ENCODE measurements at places on chromosomes 2 and 18.

DNA sequence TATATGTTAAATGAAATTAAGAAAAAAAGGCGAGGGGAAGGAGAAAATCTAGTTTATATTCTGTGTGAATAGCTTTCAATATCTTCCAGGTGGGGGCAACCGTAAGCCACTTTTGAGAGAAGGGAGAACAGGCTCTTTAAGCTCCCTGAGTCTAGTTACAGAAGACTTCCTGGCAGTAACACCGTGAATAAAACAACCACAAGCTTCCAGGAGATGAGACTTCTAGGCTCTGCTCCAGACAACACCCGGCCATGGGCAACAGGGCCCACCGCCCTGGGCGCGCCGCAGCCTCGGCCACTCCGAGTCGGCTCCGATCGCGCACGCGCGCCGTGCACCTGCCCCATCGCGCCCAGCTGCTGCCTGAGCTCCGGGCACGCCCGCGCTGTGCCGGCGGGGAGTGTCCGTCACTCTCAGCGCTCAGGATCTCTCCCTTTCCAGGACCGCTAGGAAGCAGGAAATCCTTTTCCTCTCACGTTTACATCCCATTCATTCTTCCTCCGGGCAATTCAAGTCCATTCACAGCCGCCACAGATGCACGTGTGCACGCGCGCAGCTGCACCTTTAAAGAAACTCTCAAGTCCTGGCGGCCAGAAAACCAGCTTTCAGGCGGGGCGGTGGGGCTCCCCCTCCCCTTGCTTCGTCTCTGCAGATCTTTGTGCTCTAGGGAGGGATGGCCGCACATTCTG, 19.4 kb upstream of the PAX3 start:
- DNase-seq = peak; percentile 73

DNA sequence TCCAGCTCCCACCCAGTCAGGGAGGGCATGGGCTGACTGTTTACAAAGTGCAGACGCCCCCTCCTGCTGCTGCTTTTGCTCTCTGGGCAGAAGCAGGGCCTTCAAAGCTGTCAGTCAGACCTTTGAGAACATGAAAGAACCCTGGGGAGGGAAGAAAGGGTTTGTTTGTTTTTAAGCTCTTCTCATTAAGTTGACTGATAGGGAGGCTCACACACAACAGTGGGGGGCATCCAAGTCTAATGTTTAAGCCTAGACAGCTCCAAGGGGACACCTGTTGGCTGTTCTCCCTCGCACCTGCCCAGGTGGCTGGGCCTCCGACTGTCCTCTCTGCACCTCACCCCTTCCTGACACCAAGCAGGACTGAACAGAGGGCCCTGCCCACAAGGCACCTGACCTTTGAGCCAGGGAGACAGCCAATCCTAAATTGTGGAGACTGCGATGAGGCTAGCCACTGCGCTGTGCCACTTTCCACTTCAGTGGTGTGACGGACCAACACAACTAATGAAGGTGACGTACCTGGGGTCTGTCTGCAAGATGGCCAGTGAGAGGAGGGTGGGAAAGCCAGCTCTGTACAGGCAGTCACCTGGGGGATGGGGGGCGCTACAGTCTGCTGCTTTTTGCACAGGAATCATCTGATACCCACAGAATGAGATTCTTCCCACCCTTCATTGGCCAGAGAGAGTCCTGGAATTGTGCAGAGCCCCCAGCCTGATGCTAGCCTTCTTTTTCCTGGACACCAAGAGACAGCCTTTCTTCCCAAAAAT, 16.3 kb downstream of the ST6GAL2 start:
- DNase-seq = peak; percentile 90

- no peak for DNase-seq
These were observed 187.8 kb upstream of the COL3A1 start for GRCh38 chr2:188786368-188786841.

GRCh38 chr18:24545651-24546050, 85.2 kb downstream of the HRH4 start:
- no peak for DNase-seq

DNA sequence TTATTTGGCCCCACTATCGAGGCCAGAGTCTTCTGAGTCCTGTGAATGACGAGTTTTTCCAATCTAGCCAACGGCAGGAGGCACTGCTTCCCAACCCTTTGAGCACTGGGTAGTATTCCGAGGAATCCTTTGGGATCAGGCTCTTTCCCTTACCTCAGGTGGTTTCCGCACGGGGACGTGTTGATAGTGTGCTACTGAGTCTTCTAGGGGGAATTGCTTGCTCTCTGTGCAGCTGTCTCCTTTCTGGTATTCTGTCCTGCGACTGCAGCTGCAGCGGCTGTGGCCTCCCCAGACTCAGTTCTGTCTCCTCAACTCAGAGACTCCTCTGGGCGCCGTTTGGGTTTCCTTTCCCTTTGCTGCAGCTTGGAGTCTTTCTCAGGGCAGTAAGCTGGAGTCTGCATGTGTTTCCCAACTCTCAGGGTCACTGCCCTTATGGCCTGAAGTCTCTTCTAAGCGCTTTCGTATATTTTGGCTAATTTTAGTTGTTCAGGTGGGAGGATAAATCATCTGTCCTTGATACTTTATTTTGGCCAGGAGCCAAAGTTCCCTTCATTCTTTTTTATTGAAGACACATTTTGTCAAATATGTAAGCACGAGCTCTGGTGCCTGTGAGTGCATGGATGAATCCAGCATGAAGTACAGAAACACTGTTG, 118.4 kb downstream of the MAP4K4 start:
- DNase-seq = no peak

- DNase-seq = no peak
These were observed 89.6 kb downstream of the BCL2 start for GRCh38 chr18:63229971-63230370.

DNA sequence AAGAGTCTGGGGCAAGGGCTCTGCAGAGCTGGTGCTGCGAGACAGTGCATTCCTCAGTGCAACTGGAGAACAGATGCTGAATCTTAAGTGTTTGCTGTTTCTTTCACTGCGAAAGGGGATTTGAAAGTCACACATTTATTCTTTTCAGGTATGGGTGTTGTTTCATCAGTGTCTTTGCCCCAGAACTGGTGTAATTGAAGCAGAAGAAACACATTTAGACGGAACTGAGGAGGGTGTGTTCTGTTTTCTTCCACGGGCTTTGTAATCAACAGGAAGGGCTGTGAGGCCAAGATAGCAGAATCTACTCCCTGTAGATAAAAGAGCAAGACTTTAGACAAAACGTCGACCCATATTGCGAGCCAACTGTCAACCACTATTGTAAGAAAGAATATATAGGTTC, 151.9 kb downstream of the EPHA4 start:
- no peak for DNase-seq

DNA sequence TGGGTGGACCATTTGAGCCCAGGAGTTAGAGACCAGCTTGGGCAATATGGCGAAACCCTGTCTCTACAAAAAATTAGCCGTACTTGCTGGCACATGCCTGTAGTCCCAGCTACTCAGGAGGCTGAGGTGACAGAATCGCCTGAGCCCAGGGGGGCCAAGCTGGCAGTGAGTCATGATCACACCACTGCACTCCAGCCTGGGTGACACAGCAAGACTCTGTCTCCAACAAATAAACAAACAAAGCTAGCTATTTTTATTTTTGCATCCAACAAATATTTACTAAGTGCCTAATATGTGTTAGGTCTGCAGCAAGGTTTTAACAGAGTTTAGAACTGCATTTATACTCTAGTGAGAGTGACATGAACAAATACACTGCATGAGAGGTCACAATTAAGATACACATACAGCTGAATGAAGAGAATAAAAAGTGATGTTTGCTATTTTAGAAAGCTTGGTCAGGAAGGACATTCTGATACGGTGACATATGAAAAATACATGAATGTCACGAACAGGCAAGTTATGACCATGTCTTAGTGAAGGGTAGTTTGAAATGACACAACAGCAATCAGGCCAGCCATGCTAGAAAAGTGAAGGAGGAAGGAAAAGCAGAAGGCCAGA, 83.2 kb upstream of the FRZB start:
- DNase-seq = no peak

DNA sequence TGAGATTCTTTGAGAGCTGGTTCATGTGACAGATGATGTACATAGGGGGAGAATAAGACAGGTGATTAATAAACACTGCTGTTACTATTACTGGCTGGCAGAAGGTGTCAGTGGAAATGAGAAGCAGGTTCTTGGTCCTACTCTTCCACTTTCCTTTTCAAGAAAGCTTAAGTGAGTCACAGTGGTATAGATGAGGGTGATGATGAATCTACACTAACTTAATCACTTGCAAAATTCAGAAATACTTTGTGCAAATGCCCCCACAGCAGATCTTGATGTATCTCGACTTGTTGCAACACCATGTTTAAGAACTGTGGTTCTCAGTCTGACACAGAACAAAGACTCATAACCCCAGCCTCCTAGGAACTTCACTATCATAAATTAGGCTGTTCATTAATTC, 35.9 kb upstream of the MGAT5 start:
- DNase-seq = no peak

- no peak for DNase-seq
These were observed 708.6 kb downstream of the CCDC85A start for GRCh38 chr2:56892382-56892781.

DNA sequence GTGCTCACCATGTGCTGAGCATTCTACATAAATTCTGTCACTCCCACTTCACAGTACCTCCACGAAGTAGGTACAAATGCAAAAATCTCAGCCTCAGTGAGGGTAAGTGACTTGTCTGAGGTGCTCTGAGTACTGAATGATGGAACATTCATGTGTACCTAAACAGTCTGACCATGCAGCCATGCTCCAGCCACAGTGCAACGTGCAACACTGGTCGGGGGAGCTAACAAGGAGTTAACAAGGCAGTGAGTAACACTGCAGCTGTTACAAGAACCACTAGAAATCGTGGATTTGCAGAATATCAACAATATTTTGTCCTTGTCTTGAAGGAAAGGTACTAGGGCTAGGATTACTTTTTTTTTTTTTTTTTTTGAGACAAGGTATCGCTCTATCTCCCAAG, 36.6 kb upstream of the NDUFV2 start:
- DNase-seq = no peak

DNA sequence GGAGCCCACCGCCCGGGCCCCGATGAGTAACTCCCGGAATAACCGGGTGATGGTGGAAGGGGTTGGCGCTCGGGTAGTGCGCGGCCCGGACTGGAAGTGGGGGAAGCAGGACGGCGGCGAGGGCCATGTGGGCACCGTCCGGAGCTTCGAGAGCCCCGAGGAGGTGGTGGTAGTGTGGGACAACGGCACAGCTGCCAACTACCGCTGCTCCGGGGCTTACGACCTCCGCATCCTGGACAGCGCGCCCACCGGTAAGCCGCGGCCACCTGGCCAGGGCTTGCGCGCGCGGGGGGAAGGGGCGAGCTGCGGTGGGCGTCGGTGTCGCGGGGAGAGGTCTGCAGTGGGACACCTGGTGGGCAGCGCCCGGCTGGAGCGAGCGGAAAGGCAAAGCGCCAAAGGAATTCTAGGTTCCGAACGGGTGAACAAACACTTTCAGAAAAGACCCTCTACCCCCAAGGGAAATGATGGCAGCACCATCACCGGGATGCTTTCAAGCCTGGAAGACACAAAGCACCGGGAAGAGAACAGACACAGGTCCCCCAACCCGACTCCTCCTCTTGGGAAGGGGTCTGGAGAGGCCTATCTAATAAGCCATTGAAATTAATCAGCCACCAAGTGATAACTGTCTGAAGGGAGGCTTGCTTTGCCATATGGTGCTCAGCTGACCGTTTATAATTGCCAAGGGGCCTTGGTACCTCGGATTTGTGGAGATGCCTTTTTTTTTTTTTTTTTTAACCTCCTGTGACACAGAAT, 1.1 kb downstream of the MIB1 start:
- peak; percentile 21 for DNase-seq

DNA sequence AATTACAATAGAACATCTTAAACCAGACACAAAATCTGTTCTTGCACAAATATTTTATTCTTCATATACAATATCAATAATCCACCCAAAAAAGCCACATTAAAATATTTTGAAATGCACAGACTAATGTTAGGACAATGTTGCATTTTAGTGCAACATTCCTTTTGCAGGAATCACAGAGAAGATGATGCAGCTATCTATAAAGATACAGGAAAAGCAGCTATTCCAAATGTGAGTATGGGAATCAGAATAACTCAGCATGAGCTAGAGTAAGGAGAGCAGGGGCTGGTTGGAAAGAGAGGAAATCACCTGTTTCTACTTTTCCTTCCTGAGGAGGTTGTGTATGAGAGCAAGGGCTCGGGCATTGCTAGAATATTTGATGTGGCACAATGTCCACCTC, 4.8 kb downstream of the C2orf66 start:
- DNase-seq = no peak

DNA sequence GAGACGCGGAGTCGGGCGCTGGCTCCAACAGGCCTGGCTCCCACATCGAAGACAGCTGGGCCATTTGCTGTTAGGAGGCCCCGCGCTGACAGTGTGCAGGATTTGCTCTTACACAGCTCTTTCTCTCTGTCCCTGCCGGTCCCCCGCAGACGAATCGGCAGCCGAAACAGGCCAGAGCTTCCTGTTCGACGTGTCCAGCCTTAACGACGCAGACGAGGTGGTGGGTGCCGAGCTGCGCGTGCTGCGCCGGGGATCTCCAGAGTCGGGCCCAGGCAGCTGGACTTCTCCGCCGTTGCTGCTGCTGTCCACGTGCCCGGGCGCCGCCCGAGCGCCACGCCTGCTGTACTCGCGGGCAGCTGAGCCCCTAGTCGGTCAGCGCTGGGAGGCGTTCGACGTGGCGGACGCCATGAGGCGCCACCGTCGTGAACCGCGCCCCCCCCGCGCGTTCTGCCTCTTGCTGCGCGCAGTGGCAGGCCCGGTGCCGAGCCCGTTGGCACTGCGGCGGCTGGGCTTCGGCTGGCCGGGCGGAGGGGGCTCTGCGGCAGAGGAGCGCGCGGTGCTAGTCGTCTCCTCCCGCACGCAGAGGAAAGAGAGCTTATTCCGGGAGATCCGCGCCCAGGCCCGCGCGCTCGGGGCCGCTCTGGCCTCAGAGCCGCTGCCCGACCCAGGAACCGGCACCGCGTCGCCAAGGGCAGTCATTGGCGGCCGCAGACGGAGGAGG, 3.5 kb downstream of the GDF7 start:
- no peak for DNase-seq

- no peak for DNase-seq
These were observed 11.6 kb downstream of the SRSF7 start for GRCh38 chr2:38739524-38739923.

DNA sequence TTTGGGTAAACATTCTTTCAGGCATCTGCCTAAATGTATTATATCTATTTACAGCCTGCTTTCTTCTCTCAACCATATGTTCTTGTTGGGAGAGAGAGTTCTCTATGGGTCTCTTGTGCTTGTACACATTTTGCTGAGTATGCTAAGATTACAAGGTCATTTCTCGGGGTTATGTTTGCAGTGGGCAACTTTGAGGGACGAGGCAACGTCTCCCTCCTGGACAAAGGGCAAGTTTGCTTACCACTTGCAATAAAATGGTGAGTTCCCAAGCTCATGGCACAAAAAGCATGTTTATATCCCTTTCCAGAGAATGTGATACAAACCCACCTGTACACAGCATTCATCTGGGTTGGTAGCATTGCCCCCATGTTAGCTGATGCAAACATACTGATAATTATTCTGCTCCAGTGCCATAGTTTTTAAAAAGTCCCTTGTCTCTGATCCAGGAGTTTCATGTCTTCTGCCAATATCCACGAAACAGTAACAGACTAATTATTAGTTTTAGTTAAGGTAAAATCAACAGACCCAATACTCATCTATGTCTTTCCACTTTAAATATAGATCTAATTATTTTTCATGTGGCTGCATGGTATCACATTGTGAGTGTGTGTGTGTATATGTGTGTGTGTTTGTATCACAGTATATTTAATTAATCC, 84.2 kb upstream of the MAPK4 start:
- no peak for DNase-seq

Measured in COR-L47 (cell line).